ENCODE measurements at places on chromosomes 1 and 21. TPM values are rescaled to one million over a fixed set of nuclear protein-coding genes. Genes with fewer than 3 reads are reported as not detected.
A peak's percentile ranks its signal among the peaks of the same experiment; 100 is the strongest.

- peaks cover 7% of the 10 kb centered on the region for H3K4me1 ChIP-seq
- peaks cover 13% of the 10 kb centered on the region for H3K27me3 ChIP-seq
- no peaks in the 10 kb centered on the region for H3K36me3 ChIP-seq
- no peak for DNase-seq
- no peak overlapping the region for H3K4me3 ChIP-seq
Measured at GRCh38 chr1:206570529-206570928, 41.7 kb downstream of the EIF2D start.

GRCh38 chr1:19149736-19150135, 60.3 kb downstream of the UBR4 start:
- DNase-seq, result no peak
- H3K4me1 ChIP-seq, result no peaks in the 10 kb centered on the region
- no peak overlapping the region for H3K27ac ChIP-seq
- no peak overlapping the region for H3K4me3 ChIP-seq
- peaks cover 79% of the 10 kb centered on the region for H3K36me3 ChIP-seq

GRCh38 chr1:174352883-174353608, 94.7 kb upstream of the GPR52 start:
- no peak overlapping the region for H3K27ac ChIP-seq
- DNase-seq, result no peak
- H3K27me3 ChIP-seq, result no peaks in the 10 kb centered on the region
- peaks cover 7% of the 10 kb centered on the region for H3K36me3 ChIP-seq
- no peak overlapping the region for H3K4me3 ChIP-seq

Gene PADI3
- total RNA-seq, result not detected

DNA sequence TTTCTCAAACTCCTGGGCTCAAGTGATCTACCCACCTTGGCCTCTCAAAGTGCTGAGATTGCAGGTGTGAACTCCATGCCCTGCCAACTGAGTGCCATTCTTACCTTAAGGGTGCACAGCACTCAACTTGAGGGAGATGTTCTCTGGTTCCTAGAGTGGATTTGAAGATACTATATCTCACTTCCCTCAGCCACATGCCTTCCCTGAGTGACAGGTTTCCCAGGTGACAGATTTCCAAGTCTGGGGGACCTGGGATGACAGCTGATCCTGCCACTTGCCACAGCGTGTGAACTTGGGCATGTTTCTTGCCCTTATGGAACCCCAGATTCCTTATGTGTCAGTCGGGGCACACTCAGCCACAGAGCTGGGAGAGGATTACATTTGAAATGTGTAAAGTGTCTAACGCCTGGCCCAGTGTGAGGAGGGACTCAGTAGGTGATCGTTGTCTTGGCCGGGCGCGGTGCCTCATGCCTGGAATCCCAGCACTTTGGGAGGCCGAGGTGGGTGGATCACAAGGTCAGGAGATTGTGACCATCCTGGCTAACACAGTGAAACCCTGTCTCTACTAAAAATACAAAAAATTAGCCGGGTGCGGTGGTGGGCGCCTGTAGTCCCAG, 29.6 kb upstream of the BTG2 start:
- no peak overlapping the region for H3K27ac ChIP-seq
- H3K27me3 ChIP-seq, result no peaks in the 10 kb centered on the region
- peaks cover 57% of the 10 kb centered on the region for H3K4me1 ChIP-seq
- H3K4me3 ChIP-seq, result no peak overlapping the region
- DNase-seq, result no peak
- H3K36me3 ChIP-seq, result no peaks in the 10 kb centered on the region

- DNase-seq, result no peak
- H3K36me3 ChIP-seq, result no peaks in the 10 kb centered on the region
- H3K27ac ChIP-seq, result peak overlapping the region; percentile 88
- H3K4me3 ChIP-seq, result no peak overlapping the region
- H3K27me3 ChIP-seq, result no peaks in the 10 kb centered on the region
Measured at GRCh38 chr1:207084232-207084631, 4.4 kb upstream of the C4BPB start.
